NCI-H69 (cell line): ENCODE measurements at places on chromosomes 3 and 15.

GRCh38 chr15:68979816-68980215 is 34.7 kb upstream of the NOX5 start:
- DNase-seq, result peak; percentile 8

DNA sequence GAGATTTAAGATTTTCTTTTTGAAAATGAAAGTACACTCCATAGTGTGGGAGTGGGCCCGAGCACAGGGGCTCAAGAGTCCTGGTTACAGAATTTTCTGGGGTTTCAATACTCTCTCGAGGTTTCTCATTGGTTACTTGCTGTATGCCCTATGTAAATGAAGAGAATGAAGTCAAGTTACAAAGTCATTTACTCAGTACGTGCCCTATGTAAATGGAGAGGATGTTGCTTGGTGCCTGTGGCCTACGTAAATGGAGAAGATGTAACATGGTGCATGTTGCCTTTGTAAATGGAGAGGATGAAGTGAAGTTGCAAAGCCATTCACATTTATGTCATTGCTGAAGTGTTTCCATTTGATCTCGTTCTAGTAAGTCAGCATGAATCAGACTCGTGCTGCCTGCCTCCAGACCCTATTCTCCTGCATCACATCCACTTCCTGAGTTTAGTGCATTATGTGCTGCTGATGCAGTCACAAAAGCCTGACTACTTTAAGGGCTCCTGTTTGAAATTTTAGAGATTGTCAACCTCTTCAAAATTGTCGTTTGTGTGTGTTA is 302.0 kb downstream of the ZBBX start:
- no peak for DNase-seq

DNA sequence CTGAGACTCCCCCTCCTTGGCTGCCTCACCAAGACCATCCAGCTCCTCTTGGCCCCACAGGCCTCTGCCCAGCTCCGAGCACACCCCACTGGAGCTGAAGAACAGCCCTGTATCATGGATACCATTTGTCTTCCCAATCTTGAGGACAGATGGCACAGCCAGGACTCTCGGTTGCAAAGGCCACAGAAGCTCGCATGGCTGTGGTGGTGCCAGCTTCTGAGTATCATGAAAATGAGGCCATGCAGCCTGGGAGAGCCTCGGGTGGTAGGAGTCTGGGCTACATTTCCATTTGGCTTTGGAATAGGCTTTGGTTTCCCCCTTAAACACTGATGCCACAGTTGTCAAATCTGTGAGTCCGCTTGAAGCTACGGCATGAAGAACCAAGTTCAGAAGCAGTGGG is 106.6 kb downstream of the SEMA5B start:
- no peak for DNase-seq

GRCh38 chr3:71759401-71759800 is 5.7 kb downstream of the GPR27 start:
- no peak for DNase-seq

GRCh38 chr15:78641102-78641748 is at the start of gene CHRNB4:
CHRNB4 (minus strand) TSS chr15:78641210; CDS start chr15:78641133, 77 bp downstream.
- peak; percentile 80 for DNase-seq

DNA sequence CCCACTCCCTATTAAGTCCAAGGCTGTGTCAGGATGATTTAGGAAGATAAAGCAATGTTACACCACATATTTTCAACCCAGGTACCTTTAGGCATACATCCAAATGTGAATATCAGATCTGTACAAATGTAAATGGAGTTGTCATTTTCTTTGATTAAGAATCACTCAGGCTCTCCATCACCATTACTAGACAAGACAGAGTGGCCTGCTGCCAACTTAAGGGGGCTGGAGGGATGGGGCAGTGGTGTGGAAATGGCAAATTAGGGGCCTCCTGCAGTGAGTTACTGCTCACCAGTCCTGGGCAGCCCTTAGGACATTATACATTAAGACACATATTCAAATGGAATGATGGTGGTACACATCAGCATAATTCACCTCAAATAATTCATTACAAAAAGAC is 211.0 kb downstream of the TNIK start:
- no peak for DNase-seq

GRCh38 chr15:59484399-59484798 is 46.4 kb downstream of the FAM81A start:
- DNase-seq, result no peak

DNA sequence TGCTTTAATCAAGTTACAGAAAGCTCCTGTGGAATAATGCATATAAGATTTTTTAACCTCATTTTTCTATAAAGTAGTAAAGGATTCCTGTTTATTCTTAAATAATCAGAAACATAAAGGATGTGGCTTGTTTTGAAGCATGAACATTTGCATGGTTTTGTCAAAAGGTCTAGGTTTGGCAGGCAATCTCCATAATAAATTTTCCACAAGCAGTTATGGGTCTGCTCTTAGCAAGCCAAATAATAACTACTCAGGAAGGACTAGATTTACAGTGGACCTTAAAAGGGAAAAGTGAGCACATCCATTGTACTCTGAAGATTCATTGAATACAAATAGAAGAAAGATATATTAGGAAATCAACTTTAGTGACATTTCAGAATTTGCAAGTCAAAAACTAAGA is 407.3 kb upstream of the CBLB start:
- no peak for DNase-seq

DNA sequence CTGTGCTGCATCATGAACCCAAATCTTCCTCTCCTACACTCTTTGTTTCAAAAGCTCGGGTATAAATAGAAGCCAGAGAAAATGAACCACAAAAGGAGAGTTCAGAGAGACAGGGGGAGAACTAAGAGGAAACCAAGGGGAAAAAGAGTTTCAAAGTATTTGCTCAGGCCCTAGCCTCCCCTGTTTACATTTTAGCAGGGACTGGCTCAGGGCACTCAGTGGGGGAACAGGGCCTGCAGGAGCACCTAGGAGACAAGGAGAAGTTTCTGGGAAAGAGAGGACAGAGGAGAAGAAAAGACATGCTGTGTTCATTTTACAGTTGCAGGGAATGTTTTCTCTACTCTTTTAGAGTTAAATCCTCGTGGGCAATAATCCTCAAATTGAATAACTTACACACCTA is 8.5 kb upstream of the IL17RD start:
- no peak for DNase-seq

DNA sequence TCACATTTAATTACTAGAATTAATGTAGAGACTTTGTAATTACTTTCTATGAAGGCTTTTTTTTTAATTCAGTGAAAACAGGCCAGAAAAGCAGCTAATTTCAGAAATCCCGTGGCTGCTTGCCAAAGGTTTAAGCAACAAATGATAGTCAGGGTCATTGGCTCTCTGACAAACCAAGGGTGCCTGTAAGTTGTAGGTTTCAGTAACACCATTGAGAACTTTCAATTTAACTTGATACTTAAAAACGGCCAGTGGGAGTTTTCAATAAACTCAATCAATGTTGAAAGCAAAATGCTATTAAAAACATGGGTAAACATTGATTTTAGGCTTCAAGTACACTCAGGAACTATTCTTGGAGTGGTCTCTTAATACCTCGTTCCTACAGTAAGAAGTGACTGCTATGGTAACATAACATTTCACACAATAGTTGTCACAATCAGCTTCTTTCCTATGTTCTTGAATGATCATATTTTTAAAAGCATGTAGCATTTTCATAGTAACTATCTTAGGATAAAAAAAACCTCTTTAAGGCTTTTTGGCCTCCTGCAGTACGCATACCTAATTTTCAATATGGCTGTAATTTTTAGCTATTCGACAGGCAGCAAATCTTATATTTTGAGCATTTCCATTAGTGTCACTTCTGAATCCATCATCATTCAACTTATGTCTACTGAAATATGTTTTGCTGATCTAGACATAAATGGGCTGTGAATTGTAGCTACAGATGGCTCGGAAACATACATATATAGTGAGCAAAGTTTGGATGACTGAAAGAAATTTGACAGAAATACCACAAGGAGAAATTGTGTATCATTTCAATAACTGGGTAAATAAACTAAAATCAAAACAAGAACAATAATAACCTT is 592.1 kb upstream of the GBE1 start:
- DNase-seq, result peak; percentile 79

DNA sequence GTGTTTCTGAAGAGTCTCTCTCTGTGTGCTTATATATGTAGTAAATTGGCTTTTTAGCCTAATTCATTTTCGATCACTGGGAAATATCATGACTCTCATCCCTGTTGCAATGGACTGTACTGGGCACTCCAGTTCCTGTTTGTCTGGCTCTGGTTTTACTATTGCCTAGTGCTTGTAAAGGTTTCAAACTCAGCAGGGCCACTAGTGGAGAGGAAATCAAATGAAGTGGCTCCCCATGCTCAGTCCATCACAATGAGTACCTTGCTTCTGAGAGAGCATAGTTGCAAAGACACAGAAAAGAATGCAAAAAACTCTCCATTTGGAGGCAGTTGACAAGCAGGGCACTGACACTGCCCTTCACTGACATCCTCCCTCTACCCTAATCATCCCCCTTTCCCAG is 167.8 kb downstream of the TAFA4 start:
- DNase-seq, result no peak

DNA sequence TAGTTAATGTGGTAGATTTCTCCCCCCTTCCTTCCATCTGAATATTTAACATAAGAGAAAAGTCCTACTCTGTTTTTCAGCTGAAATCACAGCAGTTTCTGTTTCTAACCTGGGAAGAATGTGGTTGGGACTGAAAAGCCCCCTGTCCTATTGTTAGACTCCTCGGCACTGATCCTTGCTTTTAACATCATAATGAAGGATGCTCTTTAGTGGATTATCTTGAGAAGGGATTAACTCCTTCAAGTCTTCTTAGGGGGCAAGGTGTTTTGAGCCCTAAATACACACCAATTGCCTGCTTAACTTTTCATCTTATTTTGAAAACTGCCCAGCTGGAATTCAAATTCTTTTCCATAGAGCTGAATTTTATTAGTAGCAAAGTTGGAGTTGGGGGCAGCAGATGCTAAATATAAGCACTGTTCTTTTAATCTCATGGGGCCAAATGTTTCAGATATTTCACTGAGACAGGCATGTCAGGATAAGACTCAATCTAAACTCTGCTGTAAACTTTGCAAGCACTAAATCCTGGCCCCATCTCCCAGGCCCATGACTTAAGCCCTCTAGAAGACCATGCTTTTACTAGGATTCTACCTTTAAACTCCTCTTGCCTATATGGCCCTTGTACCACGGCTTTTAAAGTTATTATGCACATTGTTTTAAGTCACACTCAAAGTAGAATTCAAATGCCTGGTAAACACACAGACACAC is 243.2 kb upstream of the NR2F2 start:
- no peak for DNase-seq

- no peak for DNase-seq
These were observed 898.8 kb downstream of the NTRK3 start for GRCh38 chr15:87357637-87358313.

- DNase-seq, result no peak
These were observed 13.8 kb downstream of the TSPAN3 start for GRCh38 chr15:77057072-77057471.

- DNase-seq, result peak; percentile 59
These were observed 79.2 kb downstream of the FMN1 start for GRCh38 chr15:33115191-33115861.

DNA sequence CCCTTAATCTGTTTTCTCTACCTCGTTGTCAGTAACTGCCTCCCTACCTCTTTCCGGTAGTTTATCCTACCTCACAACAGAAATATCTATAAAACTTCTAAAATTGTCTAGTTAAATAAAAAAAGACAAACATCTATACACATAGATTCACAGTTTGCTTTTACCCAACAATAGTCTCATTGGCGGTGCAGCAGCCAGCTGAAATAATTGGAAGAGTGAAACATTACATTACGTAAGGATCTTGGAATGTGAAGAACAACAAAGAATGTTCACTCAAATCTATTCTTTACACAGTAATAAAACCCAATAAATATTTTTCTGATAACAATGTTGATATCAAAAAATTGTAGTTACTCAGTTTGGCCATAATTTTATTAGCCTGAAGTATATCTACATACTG is 115.5 kb upstream of the ARPP21 start:
- DNase-seq, result no peak

GRCh38 chr3:143209715-143210059 is 90.1 kb downstream of the CHST2 start:
- no peak for DNase-seq

DNA sequence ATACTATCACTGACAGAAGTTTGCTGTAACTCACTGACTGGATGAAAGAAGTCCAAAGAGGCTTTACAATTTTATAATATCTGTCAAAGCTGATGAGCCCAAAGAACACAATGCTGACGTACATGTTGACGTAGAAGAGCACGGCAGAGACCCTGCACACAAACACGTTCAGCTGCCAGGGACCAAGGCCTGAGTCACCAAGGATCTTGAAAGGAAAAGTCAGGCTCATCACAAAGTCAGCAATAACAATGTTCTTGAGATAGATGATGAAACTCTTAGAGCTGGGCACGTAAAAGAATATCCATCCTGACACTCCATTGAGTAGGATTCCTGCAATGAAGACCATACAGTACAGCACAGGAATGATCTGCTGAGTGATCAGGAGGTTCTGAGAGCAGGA is 10.9 kb upstream of the GPR171 start:
- DNase-seq, result no peak

- DNase-seq, result peak; percentile 22
These were observed 40.9 kb upstream of the MRPL3 start for GRCh38 chr3:131543714-131544113.

- DNase-seq, result no peak
These were observed 43.6 kb upstream of the KLF13 start for GRCh38 chr15:31283043-31283442.

DNA sequence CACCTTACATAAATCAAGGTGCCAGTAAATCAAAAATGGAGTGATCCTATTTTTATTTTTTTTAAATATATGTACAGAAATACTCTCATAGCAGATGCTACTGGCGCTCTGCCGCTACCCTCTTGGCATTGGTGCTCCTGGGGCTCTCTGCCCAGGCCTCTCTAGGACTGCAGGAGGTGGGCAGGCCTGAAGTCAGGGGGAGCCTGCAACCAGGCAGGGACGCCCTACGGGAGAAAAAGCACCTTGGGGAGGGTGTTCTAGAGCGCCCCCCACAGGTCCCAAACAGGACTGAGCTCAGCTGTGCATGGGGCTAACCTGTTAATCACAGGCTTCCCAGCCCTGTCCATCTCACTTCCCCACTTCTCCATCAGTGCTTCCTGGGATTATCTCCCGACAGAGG is 192.5 kb downstream of the SHQ1 start:
- DNase-seq, result peak; percentile 21

- DNase-seq, result peak; percentile 70
These were observed 724.9 kb downstream of the NSUN3 start for GRCh38 chr3:94787734-94788270.

DNA sequence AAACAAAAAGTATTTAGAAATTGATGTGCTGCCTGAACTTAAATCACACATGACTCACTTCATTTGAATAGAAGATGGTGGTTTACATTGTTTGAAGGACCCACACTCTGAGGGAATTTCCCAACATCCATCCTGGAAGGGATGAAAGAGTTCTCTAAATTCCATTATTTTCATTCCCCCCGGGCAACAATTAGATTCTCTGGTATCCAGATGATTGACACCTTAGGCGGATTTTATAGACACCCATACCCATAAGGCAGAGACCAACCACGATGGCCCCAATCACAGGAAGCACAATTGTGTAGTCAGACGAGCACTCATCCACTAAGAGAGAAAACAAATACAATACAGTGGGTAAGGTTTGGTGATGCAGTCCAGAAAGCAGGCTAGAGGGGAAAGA is 24.6 kb upstream of the MCCC1 start:
- DNase-seq, result peak; percentile 61
